ENCODE measurements at places on chromosomes 7 and 10.

- DNase-seq = no peak
Measured at GRCh38 chr10:124131172-124131571, 37.8 kb upstream of the CHST15 start.

- no peak for DNase-seq
Measured at GRCh38 chr10:33704214-33704830, 369.9 kb upstream of the NRP1 start.

DNA sequence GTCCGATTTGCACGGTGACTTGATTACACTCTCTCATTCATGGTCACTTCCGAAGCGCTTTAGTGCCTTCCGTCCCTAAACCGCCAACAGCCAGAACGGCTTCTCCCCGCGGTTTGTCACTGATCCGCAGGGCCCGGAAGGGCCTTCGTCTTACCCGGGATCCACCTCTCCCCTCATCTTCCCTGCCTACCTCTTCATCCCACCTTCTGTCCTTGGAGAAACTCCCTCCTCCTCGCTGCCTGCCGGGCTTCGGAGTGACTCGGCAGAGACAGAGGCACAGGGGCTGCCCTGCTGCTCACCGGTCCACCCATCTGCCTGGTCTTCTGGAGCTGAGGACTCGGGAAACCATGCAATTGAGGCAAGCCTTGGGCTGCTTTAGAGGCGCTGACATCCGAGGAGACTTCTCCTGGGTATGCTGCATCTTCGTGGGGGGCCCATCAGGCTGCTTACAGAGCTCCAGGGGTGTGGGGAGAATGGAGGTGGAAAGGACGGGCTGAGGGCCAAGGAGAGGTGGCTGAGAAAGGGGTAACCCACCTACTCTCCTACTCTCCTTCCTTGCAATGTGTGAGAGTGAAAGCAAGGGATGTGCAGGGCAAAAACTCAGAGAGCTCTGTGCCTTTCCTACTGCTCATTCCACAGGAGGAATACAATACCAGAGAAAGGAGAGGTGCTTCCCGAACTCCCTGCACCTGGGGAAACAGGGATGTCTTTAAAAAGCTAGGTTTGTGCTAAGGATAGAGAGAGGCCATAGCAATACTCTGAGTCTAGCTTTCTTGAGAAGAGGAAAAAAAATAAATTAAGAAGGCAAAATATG is 1.0 kb upstream of the HOXA11 start:
- DNase-seq = no peak

DNA sequence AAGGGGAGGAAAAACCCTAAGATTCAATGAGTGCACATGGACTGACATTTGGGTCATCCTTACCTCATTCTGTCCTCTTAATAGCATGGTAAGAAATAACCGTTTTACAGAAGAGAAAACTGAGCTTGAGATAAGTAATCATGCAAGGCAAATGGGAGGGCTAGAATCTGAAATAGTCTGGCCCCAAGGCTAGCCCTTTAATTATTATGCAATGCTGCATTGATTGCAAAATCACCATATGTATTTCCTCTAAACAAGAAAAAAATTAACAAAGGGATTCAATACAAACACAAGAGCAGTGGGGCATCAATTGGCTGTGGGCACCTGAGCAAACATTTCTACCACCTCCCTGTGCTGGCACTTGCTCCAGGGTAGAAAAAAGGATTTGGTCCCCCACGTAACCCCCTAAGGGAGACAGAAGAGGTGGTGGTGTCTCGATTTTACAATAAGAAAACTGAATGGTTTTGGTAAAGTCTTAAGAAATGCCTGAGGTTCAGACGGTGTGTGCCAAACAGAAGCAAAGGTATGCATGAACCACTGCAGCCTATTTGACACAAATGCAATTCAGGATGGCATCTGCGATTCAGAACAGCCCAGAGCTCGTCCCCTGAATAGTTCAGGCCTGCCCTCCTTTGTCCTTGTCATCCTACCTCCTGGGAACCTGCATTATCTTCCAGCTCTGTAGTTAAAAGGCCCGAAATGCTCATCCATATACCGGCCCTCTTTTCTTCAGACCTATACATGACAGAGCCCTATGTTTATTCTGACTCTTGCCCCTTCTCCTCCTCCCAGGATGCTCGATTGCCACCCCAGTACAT is 23.6 kb downstream of the PIP4K2A start:
- DNase-seq = peak; percentile 61

DNA sequence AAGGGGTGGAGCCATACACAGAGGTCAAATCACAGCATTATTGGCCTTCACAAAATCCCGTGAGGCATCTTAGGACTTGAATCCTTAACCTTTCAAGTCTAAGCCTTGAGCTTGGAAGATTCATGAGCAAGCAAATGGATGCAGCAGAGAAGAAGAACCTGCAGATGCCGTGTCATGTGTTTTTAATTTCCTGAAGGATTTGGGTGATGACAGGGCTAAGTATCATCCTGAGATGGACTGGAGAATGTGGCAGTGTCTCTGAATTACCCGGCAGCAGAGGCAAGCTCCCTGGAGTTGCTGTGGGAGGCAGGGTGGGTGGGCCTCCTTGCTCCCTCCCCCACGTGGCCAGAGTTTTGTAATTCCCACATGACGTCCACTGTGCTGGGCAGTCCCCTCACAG is 50.8 kb downstream of the GCC1 start:
- no peak for DNase-seq

GRCh38 chr7:155644178-155644970 is at the start of gene RBM33:
Gene RBM33 (plus strand): TSS chr7:155644661. CDS start chr7:155644877, 216 bp downstream.
- DNase-seq = peak; percentile 81

DNA sequence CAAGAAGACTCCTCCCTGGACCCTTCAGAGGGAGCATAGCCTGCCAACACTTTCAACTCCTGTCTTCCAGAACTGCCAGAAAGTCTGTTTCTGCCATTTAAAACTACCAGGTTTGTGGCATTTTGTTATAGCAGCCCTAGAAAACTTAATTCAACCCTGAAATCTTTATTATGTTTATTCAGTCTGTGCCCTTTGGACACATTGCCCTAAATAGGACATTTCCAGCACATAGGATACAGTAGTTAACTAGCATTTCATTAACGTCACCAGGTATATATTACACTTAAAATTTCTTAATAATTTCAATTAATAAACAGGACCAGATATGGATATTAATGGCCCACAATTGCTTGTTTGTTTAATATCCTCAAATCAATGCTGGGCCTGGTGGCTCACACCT is 54.3 kb downstream of the KCNH2 start:
- no peak for DNase-seq

DNA sequence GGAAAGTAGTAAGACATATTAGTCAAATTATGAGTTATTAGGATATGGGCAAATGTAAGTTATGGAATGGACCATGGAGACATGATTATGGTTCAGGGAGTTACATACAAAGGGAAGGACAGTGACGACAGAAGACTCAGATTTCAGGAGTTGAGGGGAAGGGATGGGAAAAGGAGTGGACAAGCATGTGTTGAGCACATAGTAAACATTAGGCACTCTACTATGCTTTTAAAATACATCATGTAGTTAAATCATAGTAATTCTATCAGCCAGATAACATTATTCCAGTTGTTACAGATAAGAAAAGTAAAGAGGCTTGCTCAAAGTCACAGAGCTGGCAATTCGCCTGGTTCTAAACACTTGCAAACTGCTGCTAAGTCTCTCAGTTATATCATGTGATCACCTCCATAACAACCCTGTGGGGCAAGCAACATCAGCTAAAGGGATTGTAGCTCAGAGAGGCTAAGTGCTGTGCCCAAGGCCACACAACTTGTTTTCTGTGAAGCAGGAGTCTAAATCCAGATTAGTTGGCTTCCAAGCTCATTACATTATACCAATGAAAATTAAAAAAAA is 115.2 kb upstream of the MDFIC start:
- peak; percentile 92 for DNase-seq

- no peak for DNase-seq
Measured at GRCh38 chr7:36210291-36210922, 57.4 kb downstream of the EEPD1 start.

- no peak for DNase-seq
Measured at GRCh38 chr10:132400041-132400546, 3.1 kb downstream of the PWWP2B start.

DNA sequence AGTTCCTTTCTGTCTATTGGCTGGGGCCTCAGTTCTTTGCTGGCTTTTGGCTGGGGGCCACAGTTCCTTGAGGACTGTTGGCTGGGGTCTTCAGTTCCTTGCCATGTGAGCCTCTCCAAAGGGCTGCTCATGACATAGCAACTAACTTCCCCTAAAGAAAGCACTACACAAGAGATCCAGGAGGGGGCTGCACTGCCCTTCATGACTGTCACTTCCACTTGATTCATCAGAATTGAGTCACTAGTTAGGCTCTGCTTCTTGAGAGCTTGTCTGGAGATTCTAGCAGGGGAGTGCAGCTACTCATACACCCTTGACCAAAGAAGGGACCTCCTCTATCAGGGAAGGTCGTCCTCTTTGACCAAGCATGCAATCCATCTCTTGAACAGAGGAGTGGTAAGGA is 38.0 kb upstream of the MKX start:
- no peak for DNase-seq

DNA sequence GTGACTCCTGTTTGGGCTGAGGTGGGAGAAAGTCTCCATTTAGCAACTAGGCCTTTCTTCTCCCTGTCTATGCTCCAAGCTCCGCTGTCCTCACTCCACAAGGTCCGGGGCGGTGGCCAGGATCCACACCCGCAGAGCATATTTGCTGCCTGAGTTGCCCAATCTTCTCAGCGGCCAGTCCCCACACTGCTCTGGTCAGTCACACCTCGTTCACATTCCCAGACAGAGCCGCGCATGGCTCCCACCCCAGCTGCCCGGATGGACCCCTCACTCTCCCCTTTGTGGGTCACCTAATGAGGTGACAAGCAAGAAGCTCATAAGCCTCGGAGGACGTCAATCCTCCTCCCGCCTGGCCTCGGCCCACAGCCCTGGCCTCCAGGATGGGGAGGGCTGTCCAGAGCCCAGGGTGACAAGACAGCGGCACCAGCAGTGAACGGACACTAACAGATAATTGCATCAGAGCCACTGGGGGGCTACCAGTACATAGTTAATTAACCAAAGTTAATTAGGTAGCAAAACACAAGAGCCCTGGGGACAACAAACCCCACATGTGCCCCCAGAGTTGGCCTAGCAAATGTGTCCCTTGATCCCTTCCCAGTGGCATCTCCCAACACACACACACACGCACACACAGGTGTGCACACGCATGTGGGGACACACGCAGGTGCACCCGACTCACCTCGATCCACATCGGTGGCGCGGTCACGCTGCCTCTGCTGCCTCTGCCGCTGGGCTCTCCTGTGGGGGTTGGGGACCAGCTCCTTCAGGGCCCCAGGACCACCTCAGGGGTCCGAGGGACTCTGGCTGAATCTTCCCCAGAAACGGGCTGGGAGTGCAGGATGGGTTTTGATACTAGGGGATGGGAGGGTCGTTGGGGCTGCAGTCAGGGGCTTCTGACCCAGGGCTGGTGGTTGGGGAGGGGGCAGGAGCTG is 11.8 kb downstream of the EPHA1 start:
- DNase-seq = peak; percentile 68

- DNase-seq = no peak
Measured at GRCh38 chr7:51064688-51065087, 251.9 kb downstream of the COBL start.

- DNase-seq = no peak
Measured at GRCh38 chr7:51970961-51971665, 654.5 kb upstream of the COBL start.

DNA sequence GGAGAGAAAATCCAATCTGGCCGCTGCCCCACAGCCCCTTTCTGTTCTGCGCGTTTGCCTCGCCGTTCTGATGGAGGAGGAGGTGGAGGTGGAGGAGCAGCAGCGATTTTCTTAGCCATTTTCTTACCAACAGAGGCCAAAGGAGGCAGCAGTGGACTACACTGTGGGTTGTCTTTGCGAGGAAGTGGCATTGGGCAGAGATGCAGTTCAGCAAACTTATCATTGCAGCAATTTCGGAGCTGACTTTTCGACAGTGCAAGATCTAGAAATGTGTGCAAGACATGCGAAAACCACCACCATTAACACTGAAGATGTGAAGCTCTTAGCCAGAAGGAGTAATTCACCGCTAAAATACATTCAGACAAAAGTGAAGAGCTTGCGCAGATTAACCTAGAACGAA is 1.9 kb upstream of the ARL4A start:
- DNase-seq = peak; percentile 52

DNA sequence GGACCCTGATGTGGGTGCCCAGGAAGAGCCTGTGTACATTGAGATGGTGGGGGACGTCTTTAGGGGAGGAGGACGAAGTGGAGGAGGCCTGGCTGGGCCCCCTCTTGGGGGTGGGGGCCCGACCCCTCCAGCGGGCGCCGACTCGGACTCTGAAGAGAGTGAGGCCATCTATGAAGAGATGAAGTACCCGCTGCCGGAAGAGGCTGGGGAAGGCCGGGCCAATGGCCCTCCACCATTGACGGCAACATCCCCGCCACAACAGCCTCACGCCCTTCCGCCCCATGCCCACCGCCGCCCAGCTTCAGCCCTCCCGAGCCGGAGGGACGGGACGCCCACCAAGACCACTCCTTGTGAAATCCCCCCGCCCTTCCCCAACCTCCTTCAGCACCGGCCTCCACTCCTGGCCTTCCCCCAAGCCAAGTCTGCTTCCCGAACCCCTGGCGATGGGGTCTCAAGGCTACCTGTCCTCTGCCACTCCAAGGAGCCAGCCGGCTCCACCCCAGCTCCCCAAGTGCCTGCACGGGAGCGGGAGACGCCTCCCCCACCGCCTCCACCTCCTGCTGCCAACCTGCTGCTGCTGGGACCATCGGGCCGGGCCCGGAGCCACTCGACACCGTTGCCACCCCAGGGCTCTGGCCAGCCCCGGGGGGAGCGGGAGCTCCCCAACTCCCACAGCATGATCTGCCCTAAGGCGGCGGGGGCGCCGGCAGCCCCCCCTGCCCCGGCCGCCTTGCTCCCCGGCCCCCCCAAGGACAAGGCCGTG is 4.8 kb downstream of the NYAP1 start:
- no peak for DNase-seq

Data from fibroblast of the aortic adventitia (primary cell).